ENCODE measurements at places on chromosomes 3 and 15.

GRCh38 chr3:186985661-186986364, 55.5 kb downstream of the ST6GAL1 start:
- no peak for DNase-seq

DNA sequence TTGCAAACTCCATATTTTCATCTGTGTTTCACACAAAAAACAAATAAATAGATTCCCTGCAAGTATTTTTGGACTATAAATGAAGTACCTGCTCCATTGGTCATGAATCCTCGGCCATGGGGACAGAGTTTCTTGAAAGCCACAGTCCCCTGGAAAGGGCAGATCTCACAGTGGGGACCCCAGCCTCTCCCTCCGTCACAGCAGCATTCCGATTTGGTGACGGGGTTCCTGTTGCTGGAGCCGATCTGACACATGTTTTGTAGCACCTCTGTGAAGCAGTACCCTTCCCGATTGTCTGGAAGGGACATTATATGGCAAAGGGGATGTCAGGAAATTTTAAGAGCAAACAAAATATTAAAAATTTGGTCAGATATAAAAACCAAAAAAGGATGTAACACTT, 96.2 kb downstream of the DUT start:
- DNase-seq = no peak

DNA sequence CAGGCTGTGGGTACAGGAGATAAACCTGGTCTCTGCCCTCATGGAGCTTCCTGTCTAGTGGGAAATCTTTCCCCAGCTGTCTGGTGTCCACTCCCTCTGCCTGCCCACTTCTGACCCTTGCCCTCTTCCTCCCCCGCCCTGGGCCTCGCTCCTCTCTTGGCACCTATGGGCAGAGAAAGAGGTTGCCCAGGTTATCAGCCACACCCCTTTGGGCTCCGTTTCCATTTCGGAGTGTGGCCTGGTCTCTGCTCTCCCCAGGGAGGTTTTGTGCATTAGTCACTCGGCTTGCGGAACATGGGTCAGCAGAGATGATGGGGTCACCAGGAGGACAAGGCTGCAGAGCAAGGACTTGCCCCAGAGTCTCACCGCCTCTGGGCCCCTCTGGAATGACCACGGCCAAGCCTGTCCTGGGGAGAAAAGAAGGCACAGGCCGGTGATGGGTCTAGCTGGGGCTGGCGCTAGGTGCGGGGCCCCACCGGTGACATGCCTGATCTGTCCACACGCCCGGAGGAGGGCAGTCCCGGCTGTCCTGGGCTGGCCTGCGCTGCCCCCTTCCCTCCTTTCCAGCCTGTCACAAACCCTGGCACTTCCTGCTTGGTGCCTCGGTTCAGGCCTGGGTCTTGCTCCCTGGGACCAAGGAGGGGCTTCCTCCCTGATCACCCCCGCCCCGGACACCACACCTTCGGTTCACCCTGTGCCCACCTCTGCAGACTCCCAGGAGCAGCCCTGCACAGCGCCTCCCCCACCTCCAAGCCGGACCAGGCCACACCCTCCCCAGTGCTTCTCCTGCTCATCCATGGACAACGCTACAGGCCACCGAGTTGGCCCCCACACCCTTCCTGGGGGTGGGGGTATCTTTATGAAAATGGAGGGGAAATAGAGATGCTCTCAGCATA, 35.6 kb upstream of the MUC4 start:
- DNase-seq = no peak

DNA sequence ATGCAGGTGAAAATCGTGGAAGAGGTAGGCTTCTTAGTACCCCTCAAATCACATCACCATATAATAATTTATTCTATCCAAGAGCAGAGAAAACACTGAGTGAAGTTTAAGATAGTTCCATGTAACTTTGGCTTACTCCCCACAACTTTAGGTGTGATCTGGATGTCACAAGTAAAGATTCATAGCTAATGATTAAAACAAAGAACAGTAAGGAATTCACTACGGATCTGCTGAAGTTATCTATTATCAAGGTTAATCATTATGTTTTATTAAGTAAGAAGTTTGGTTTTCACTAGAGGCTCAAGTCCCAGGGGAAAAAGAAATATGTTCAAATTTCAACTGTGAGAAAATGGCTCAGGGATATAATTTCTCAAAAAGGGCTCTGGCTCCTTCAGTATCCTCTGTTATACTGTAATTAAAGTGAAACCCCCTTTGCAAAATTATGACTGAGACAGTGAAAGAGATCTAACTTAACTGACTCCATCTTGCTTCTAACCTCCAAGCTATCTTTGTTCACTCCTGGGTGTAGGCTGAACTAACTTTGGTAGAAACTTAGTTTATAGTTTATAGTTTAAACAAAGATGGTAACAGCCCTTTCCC, 17.1 kb downstream of the CD80 start:
- no peak for DNase-seq

- no peak for DNase-seq
Measured at GRCh38 chr3:139519998-139520737, 19.4 kb downstream of the RBP1 start.

GRCh38 chr3:100129941-100130340, 15.6 kb upstream of the FILIP1L start:
- no peak for DNase-seq

DNA sequence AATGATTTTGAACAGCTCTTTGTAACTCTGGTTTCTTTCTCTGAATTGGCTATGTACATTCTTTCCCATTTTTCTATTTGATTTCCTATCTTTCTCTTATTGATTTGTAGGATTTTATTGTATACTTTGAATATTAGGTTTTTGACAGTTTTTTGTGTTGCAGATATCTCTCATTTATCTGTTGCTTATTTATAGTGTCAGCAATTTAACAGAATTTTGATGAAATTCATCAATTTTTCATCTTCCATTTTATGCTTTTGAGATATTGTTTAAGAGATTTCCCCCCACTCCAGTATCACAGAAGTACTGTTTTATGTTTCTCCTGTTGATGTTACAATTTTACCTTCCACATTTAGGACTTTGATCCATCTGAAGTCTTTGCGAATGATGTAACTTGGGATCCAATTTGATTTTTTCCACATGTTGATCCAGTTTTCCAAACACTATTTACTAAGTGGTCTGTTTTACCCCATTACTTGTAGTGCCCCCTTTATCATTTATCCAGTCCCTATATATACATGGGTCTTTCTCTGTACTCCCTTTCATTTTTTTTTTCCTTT, 46.1 kb downstream of the XYLB start:
- no peak for DNase-seq

DNA sequence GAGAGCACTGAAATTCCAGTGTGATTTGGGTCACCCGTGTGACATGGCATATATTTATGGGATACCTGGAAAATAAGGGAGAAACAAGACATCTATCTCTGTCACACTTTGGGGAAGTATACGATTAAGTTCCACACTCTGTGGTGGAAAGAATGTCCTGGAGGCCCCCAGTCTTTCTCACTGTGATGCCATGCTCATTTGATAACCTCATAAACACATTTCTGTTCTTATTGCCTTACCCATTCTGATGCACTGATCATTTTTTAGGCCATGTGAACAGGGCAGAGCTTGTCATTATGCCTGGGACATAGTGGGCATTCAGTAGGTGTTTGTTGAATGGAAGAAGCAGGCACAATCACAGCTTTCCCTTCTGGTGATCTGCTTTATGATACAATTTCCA, 349.4 kb upstream of the TPRG1 start:
- no peak for DNase-seq

DNA sequence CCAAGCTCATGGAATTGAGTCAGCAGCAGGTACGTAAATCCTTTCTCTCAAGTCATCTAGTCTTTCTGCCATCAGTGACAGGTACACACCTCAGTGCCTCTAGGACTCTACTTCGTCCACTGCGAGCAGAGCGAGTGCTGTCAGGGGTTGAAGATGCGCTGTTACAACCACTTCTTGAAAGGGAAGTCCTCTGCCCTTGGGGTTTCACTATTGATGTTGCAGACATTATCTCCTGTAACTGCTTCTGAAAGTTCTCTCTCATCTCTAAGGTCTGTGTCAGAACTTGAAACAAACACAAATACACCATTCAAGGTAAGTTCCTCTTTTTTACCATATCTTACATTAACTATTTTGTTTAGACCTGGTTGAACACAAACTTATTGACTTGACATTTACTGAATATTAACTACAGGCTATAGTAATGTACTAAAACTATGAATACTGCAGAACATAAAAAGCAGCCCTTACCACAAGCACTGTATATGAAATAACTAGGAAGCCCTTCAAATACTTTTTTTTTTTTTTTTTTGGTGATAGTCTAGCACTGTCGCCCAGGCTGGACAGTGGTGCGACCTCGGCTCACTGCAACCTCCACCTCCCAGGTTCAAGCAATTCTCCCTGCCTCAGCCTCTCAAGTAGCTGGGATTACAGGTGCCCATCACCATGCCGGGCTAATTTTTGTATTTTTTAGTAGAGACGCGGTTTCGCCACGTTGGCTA, 41.5 kb downstream of the TOPBP1 start:
- DNase-seq = no peak

Measured in NCI-H2029 treated with DMSO at 0.1 percent for 48 hours (cell line).